Amygdala (tissue), 56 donors: ENCODE measurements at places on chromosomes 13 and 19.
A peak's percentile ranks its signal among the peaks of the same experiment; 100 is the strongest.

DNA sequence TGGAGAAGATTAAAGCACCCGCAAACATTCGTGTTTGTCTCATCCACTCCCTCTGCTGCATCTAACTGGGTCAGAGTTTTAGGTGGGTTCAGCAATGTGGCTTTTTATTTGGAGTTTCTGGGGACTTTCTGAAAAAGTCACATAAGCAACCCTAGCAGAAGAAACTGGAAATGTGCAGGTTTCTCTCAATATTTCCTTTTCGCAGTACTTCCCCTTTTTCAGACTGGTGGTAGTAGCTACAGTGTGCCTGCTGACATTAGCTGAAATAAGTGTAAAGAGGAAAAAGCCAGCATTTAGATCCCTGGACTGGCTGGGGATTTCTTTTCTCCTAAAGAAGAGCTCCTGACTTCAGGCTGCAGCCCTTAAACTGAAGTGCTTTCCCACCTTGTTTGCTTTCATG lies 15.9 kb upstream of the OLFM4 start:
- DNase-seq = no peak

DNA sequence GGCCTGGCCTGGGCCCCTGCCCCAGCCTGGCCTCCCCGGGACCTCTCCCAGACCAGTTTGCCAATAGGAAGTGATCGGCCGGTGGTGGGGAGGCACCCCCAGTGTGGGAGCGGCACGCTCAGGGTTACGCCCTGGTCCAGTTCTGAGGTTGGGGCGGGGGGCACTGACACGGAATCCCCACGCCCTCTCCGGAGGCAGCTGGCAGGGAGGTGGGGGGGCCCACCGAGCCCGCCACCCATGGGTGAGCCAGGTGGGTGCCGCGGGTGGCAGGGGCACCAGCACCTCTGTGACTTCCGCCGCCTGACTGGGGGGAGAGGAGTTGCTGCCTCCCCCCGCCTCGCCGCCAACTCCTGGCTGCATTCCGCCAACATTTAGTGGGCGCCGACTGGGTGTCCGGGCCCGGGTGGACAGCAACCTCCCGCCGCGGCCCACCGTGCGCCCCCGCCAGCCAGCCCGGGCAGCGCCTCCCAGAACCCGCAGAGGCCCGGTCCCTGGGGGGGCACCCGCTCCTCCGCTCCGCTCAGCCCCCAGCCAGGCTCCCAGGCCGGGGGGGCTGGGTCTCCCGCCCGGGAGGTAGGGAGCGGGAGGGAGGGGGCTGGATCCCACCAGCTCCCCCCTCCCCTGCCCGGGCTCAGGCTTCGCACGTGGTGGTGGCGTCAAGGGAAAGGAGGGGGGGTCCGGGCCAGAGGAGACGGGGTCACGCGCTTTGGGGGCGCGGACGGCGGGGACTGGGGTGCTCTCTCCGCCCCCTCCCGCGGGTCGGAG lies 2.0 kb downstream of the ZBTB7A start:
- DNase-seq = peak; percentile 47

DNA sequence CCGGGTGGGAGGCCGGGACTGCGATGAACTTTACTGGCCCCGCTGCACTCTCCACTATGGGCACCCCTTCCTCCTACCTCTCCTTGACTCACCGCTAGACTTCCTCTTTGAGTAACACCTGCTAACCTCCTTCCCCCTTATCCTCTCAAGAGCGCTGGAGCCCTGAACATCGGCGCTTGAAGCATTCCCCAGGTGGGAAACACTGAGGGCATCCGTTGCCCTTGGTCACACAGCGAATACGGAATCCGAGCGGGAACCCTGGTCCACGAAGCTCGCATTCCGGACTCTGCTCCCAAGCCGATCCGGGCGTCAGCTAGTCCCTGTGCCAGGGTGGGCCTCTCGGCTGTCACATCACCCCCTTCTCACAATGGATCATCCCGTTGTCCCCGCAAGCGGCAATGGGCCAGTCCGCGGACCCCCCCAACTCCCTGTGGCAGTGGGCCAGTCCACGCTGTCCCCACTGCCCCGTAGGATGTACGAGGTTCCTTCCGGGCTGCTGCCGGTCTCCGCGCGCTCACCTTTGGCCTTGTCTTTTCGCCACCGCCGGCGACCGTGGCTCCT lies 4.2 kb downstream of the LIPE start:
- DNase-seq = peak; percentile 73

- DNase-seq = no peak
These were observed 51.5 kb downstream of the ATP7B start for GRCh38 chr13:51959773-51960172.

DNA sequence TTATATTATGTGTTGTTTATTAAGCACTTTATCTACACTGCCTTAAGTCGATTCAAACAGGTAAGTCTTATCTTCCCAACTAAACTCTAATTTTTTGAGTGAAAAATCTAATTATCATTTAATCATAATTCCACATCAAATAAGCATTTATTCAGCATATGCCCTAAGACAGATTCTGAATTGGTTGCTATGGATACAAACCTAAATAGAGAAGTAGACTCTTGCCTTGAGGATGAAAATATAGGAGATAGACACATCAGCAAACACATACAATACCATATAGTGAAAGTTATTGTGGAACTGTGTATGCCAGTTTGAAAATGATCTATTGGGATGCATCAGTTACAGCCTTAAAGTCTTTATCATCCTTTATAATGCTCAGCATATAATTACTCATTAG lies 1679.9 kb downstream of the SLITRK1 start:
- no peak for DNase-seq

DNA sequence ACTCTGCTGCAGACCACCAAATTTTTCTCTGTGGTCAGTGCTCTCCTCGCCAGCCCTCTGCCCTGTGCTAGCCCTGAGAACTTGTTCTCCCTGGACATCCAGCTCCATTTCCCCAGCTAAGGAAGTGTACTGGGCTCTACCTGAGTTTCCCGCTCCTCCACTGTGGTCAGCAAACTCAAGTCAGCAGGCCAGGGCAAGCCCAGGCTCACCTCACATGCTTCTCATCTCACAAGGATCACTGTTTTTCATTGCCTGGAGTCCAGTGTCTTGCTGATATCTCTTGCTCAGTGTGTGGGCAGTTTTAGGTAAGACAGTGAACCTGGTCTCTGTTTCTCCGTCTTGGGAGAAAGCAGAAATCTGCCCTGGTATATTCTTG lies 201.4 kb downstream of the FOXO1 start:
- no peak for DNase-seq

DNA sequence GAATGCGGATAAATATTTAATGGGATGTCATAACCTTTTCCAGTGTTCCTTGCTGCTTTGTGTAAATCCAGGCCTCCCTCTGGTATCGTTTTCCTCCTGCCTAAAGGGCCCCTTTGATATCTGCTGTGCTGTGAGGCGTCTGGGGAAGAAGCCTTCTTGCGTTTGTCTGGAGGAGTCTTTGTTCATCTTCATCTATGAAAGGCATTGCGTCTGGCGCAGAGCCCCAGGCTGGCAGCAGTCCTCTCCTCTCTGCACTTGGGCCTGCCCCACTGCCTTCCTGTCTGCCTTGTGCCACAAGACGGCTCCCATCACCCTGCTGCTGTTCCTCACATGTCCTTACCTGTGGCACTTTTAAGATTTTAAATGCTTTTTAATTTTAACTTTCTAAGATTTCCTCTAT lies 9.8 kb downstream of the PROZ start:
- DNase-seq = no peak

- DNase-seq = no peak
These were observed 84.1 kb upstream of the FNDC3A start for GRCh38 chr13:48891586-48891985.
